ENCODE measurements at places on chromosomes 12 and 14.

GRCh38 chr14:78758333-78758732 is 588.2 kb downstream of the NRXN3 start:
- peak; percentile 25 for DNase-seq

DNA sequence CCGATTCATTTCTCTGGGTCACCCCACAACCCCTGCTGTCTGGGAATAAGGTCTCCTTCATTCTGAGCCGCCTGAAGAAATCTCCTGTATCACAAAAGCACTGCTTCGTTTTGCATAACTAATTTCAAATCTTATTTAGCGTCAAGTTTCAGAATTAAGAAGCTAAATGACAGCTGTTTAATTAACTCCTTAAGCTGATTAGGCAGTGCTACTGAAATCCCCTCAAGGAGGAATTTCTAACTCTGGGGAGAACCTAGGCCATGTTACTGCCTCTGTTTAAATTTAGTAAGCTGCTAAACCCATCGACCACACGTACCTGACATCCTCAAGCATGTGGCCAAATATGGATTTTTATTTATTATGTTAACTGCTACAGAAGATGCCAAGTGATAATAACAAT is 373.6 kb downstream of the GLT1D1 start:
- no peak for DNase-seq

- peak; percentile 13 for DNase-seq
These were observed 2.5 kb downstream of the SCN8A start for GRCh38 chr12:51593539-51593938.

DNA sequence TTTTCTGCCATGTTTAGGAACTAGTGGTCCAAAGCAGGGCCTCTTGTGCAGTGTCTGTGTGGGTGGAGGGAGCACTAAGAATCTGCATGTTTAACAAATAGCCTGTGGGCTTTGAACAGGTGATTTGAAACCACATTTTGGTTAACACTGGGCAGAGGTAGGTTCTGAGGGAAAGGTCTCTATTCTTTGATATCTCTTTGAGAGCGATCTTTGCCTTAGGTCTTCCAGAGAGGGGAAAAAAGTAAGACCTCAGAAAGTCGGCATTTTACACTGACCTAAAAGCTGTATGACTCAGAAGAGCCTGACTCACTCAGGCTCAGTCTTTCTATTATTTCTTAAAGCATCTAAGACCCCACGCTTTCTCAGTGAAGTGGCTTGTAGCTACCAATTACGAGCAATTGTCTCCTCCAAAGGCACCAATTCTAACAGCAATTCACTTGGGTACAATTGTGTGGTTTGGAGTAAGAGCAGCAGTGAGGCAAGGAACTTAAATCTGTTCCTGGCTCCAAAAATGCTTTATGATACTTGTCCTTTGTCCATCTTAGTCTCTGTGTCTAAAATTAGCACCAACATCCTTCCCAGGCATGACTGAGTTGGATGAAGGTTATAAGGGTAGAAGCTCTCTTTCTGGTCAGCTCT is 8.8 kb downstream of the EIF2B2 start:
- no peak for DNase-seq

DNA sequence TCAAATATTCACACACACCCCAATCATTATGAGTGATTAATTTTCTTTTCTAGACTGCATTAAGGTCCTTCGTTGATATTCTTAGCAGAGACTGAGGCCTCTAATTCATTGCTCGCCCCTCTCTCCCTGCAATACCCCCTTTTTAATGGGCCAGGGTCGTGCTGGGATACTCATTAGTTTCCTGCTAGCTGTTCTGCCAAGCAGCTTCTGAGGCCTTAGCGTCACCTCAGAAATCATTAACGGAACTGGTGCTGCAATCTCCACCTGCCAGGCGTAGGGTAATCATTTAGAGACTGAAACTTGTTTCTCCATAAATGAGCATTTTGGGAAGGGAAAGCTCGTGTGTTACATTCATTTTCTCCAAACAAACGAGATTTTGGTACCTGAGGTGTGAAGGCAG is 1054.7 kb downstream of the GALC start:
- no peak for DNase-seq

All from NT2/D1 (cell line).